Muscle of leg (tissue), 16 donors: ENCODE measurements at places on chromosomes 11 and 22. TPM values are rescaled to one million over a fixed set of nuclear protein-coding genes. Genes with fewer than 3 reads are reported as not detected.

DNA sequence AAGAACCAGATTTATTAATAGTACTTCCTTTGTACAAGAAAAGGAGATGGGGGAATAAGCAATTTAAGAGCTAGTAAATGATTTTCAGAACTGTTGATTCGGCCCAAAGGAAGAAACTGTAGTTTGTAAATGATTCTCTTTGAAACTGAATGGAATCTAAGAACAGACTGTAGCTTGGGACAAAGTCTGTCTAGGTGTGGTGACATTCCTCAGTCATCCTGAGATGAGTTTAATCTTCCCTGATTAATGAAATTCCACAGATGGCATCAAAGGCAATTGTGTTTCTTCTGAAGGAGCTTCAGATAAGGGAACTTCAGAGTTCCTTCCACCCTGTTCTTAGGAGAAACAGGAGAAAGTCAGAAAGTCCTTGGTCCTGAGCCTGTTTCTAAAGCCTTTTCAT is 2095.9 kb downstream of the LRRC4C start:
- no peaks in the 10 kb centered on the region for H3K27me3 ChIP-seq
- DNase-seq, result no peak
- no peaks in the 10 kb centered on the region for H3K36me3 ChIP-seq

DNA sequence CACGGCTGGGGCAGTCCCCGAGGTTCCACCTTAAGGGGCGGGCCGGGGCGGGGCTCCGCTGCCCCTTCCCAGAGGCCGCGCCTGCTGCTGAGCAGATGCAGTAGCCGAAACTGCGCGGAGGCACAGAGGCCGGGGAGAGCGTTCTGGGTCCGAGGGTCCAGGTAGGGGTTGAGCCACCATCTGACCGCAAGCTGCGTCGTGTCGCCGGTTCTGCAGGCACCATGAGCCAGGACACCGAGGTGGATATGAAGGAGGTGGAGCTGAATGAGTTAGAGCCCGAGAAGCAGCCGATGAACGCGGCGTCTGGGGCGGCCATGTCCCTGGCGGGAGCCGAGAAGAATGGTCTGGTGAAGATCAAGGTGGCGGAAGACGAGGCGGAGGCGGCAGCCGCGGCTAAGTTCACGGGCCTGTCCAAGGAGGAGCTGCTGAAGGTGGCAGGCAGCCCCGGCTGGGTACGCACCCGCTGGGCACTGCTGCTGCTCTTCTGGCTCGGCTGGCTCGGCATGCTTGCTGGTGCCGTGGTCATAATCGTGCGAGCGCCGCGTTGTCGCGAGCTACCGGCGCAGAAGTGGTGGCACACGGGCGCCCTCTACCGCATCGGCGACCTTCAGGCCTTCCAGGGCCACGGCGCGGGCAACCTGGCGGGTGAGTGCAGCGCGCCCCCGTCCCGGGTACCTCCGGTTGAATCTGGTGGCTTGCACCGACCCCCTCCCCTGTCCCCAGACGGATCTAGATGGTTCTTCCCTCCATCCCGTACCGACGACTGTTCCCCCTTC is at the start of gene SLC3A2:
Gene SLC3A2 (plus strand): TSS at position 94 of the 776 bp plus-strand sequence. CDS start 128 bp downstream, at position 222.
- H3K36me3 ChIP-seq, result peaks cover 37% of the 10 kb centered on the region
- no peaks in the 10 kb centered on the region for H3K27me3 ChIP-seq
- peak within 1 kb of the TSS; percentile 99 for H3K4me3 ChIP-seq
- peaks cover 40% of the 10 kb centered on the region for H3K4me1 ChIP-seq
- peak within 1 kb of the TSS; percentile 100 for H3K27ac ChIP-seq

- DNase-seq, result no peak
- H3K36me3 ChIP-seq, result no peaks in the 10 kb centered on the region
- no peak overlapping the region for H3K27ac ChIP-seq
- peaks cover 3% of the 10 kb centered on the region for H3K27me3 ChIP-seq
Observed at GRCh38 chr11:118358071-118358470, 1.3 kb upstream of the UBE4A start.

TNNT3 gene
- 4,749 TPM for total RNA-seq

- no peak overlapping the region for H3K27ac ChIP-seq
- H3K4me3 ChIP-seq, result no peak overlapping the region
- H3K27me3 ChIP-seq, result peaks cover 6% of the 10 kb centered on the region
- no peak for DNase-seq
- peaks cover under 1% of the 10 kb centered on the region for H3K36me3 ChIP-seq
Observed at GRCh38 chr22:46364341-46365165, 29.0 kb downstream of the TRMU start.

- peak within 1 kb of the TSS; percentile 90 for H3K4me3 ChIP-seq
- H3K36me3 ChIP-seq, result no peaks in the 10 kb centered on the region
- H3K4me1 ChIP-seq, result peaks cover 9% of the 10 kb centered on the region
- peak; percentile 71 for DNase-seq
- peak within 1 kb of the TSS; percentile 81 for H3K27ac ChIP-seq
Observed at GRCh38 chr11:86672007-86672621, at the start of gene ME3. ME3 (minus strand) TSS chr11:86672616.

- peaks cover 16% of the 10 kb centered on the region for H3K4me1 ChIP-seq
- DNase-seq, result no peak
- peak within 1 kb of the TSS; percentile 45 for H3K4me3 ChIP-seq
- H3K27ac ChIP-seq, result no peak within 1 kb of the TSS
Observed at GRCh38 chr11:119149018-119149785, at the start of gene ABCG4. ABCG4 (plus strand) TSS chr11:119149052; CDS start chr11:119149966, 914 bp downstream.

SERHL2 gene
- total RNA-seq, result 2.4 TPM

- H3K27ac ChIP-seq, result no peak overlapping the region
- no peak for DNase-seq
- no peaks in the 10 kb centered on the region for H3K36me3 ChIP-seq
Observed at GRCh38 chr11:18657673-18658072, 23.5 kb upstream of the SPTY2D1 start.

DNA sequence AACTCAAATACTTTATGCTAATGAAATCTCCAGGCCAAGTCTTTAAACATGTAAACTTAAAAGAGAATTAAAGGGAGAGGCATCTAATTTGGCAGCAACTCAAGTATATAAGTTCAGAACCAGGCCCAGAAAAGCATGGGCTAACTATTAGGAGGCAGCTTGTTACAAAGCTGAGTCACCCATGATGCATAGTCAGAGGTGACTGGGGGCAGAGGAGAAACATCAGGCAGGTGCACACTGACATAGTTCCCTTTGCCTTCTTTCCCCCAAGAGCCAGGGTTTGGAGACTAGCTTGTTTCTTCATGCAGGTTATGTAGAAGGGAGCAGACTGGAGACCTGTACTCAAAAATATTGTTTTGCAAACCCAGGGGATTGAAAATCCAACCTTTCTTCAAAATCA is 619.0 kb downstream of the SOX6 start:
- H3K36me3 ChIP-seq, result no peaks in the 10 kb centered on the region
- no peak overlapping the region for H3K4me3 ChIP-seq
- no peaks in the 10 kb centered on the region for H3K4me1 ChIP-seq
- H3K27ac ChIP-seq, result no peak overlapping the region
- no peak for DNase-seq
- H3K27me3 ChIP-seq, result no peaks in the 10 kb centered on the region

DNA sequence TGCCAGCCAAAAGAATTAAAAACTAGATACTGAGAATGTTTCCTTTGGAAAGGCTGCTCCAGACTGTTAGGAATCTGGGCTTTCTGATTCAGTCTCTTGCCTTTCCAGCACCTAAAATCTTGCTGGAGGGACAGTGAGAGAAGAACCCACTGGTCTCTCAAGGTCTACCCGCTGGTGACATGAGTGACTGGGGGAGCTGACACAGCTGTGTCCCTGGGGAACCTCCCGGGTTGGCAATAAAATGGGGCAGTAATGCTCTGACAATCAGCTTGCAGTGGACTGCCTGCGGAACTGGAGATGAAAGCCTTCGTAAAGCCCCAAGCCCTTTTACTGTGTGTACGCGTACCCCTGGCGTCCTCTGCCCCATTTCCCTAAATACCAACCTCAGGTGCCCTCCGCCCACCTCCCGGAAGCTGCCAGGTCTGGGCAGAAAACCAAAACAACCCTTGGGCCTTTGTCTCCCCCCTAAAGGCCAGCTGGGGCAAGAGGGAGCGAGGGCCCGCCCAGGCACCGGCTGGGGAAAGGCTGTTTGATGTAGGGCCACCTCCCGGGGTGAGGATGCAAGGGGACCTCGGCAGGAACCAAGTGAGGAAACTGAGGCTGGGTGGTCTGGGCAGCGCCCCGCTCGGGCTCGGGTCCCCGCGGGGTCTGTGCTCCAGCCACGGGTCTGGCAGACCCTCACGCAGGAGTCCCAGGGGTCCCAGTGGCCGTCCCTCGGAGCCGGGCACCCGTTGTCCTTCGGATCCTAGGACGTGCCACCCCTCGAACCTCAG is 741 bp downstream of the CARS1 start:
- no peak for DNase-seq
- H3K27ac ChIP-seq, result peak overlapping the region; percentile 77
- H3K27me3 ChIP-seq, result no peaks in the 10 kb centered on the region
- H3K4me1 ChIP-seq, result peaks cover 14% of the 10 kb centered on the region
- H3K36me3 ChIP-seq, result peaks cover 9% of the 10 kb centered on the region

- no peak overlapping the region for H3K4me3 ChIP-seq
- no peaks in the 10 kb centered on the region for H3K27me3 ChIP-seq
- peak; percentile 23 for DNase-seq
- no peak overlapping the region for H3K27ac ChIP-seq
- H3K4me1 ChIP-seq, result no peaks in the 10 kb centered on the region
Observed at GRCh38 chr11:27552341-27552740, 45.8 kb upstream of the LIN7C start.

ADM gene
- total RNA-seq, result 23.6 TPM

HBG2 gene
- 9,238 TPM for total RNA-seq
